ENCODE measurements at places on chromosomes 6 and 20. TPM values are rescaled to one million over a fixed set of nuclear protein-coding genes. Genes with fewer than 3 reads are reported as not detected.

The SULF2 gene
- 29.5 TPM for total RNA-seq

The LY6G5C gene
- total RNA-seq: 1.5 TPM

The SPATA2 gene
- 8.0 TPM for total RNA-seq

The OR2B6 gene
- not detected for total RNA-seq

The SLC12A5 gene
- total RNA-seq: not detected

The SIRPB1 gene
- 0.68 TPM for total RNA-seq

The MARCKS gene
- total RNA-seq: 28.4 TPM

The NKAPL gene
- 7.4 TPM for total RNA-seq

The LGSN gene
- total RNA-seq: not detected

The EYS gene
- total RNA-seq: not detected

The PLG gene
- not detected for total RNA-seq

The TAGAP gene
- 1.7 TPM for total RNA-seq

The CTSA gene
- total RNA-seq: 113 TPM

The KHDC1L gene
- total RNA-seq: not detected

The KCNQ2 gene
- 1.8 TPM for total RNA-seq

The NOX3 gene
- total RNA-seq: not detected

The GGTLC1 gene
- total RNA-seq: not detected

The TBCC gene
- total RNA-seq: 12.0 TPM

The PDE10A gene
- 15.7 TPM for total RNA-seq

The HAO1 gene
- total RNA-seq: not detected

The MCHR2 gene
- total RNA-seq: not detected

The GHRH gene
- total RNA-seq: not detected

The NRN1 gene
- total RNA-seq: 14.0 TPM

The PMEPA1 gene
- 23.9 TPM for total RNA-seq

The CBFA2T2 gene
- total RNA-seq: 11.3 TPM

The APOBEC2 gene
- total RNA-seq: 246 TPM

The INSM1 gene
- total RNA-seq: not detected

The LMBRD1 gene
- 50.2 TPM for total RNA-seq

The ZNF217 gene
- 8.3 TPM for total RNA-seq

The POU3F2 gene
- not detected for total RNA-seq

The SLC22A2 gene
- not detected for total RNA-seq

The HEY2 gene
- total RNA-seq: 57.5 TPM

The SNAP25 gene
- total RNA-seq: not detected

The CAPN11 gene
- 0.27 TPM for total RNA-seq

The SPTLC3 gene
- 6.9 TPM for total RNA-seq

The DEF6 gene
- total RNA-seq: 2.8 TPM

The ADGRB3 gene
- 1.7 TPM for total RNA-seq

The BPI gene
- not detected for total RNA-seq

The ABHD16B gene
- not detected for total RNA-seq

The ARMH2 gene
- total RNA-seq: not detected

The CNBD2 gene
- total RNA-seq: 3.5 TPM

The BHLHE23 gene
- not detected for total RNA-seq

The COL9A3 gene
- total RNA-seq: 5.5 TPM

The IRF4 gene
- total RNA-seq: 0.68 TPM

The ZNF831 gene
- 0.11 TPM for total RNA-seq

The TFAP2A gene
- 0.43 TPM for total RNA-seq

The PLA2G7 gene
- 0.14 TPM for total RNA-seq

The GABRR2 gene
- total RNA-seq: 0.35 TPM

The CLPSL2 gene
- total RNA-seq: not detected

The EEF1A2 gene
- 1,274 TPM for total RNA-seq

The FRS3 gene
- total RNA-seq: 5.1 TPM

The RAD21L1 gene
- not detected for total RNA-seq

The RIPOR3 gene
- 8.3 TPM for total RNA-seq

The SPEF1 gene
- 0.14 TPM for total RNA-seq
